Spleen (tissue), 13 donors: ENCODE measurements at places on chromosomes 3 and 15.

- DNase-seq: peak; percentile 90
These were observed 20.4 kb upstream of the SATB1 start for GRCh38 chr3:18445401-18446148.

DNA sequence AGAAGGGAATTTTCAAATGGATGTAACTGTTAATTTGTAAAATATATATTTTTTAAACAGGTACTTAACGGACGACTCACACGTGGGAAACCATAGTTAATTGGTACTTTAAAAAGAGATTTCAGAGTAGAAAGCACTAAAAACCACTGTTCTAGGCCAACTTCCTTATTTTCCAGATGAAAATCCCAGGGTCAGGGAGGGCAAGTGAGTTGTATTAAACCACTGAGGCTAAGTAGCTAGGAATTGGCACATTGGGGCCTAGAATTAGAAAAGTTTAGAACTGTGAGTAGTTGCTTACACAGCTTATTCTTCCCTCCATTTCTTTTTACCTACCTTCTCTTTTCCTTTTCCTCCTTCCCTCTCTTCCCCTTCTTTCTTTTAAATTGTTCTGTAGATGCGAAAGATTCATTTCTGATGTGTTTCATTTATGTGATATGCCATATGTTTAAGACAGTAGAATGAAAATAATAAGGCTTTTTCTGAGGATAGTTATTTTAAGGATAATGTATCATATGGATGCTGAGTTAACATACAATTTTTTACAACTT is 4.1 kb upstream of the UTS2B start:
- DNase-seq: no peak

- DNase-seq: no peak
These were observed 300.6 kb downstream of the SATB1 start for GRCh38 chr3:18124501-18124900.

GRCh38 chr3:7461202-7461825 is 600.4 kb downstream of the GRM7 start:
- no peak for DNase-seq

- DNase-seq: no peak
These were observed 39.2 kb upstream of the GOLIM4 start for GRCh38 chr3:168134931-168135330.

DNA sequence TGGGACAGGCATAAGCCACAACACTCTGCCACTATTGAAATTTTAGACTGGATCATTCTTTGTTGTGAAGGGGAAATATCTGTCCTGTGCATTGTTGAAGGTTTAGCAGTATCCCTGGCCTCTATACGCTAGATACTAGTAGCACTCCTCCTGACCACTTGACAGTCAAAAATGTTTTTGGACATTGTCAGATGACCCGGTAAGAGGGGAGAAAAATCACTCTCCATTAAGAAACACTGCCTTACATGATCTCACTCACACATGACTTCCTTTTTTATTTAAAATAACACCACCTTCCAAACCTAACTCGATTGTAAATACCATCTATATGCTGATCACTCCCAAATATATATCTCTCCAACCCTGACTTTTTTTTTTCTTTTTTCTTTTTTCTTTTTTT is 15.3 kb upstream of the HLTF start:
- DNase-seq: no peak

DNA sequence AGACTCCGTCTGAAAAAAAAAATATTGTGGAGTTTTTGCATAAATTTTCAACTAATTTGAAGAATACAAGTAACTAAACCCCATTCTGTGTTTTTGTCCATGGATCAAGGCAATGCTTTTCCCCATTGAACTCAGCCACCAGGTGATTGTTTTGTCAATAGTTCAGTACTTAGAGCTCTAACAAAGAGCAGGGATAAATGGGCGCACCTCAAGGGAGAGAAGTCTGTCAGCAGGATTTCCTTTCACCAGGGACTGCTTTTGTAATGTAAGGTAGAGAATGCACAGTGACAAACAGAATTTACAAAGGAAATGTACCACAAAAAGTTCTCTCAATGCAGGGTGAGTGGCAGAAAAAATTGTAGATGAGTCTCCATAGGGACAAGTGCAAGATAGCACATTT is 10.8 kb upstream of the ATP13A5 start:
- DNase-seq: no peak

DNA sequence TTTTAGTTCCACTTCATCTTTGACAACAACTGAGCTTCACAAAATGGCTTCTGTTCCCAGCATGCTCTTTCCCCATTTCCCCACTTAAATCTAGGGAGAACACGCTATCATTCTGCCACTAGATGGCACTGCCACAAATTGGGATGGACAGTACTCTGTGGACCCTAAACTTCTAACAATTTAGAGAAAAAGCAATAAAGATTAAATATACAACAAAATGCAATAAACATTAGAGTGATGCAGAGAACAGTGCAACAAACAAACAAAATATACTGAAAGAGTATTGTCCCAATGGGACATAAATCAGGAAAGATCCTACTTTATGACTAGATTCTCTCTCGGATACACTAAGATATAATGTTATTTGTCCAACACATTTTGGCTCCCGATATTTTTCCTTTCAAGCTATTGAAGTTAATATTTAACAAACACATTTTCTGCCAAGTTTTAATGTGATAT is 169.7 kb upstream of the TMCO5A start:
- no peak for DNase-seq

GRCh38 chr3:190325923-190326322 is 3.7 kb upstream of the CLDN1 start:
- no peak for DNase-seq

DNA sequence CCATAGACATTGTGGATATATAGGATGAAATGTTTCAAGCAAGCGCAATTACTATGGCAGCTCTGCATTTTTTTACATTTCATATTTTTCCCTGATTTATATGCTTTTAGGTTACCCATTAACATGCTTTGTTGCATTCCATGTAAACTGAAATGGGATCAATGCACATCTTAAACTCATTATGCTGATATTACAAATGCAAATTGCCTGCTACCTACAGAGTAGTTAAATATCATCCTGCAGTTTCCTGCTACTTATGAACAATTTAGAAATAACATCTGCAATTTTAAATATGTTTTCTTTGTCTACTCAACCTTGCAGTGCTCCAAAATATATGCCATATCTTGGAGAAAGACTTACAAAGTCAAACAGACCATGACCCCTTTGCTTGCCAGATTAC is 526.9 kb upstream of the NECTIN3 start:
- DNase-seq: no peak

GRCh38 chr3:45701172-45701867 is 12.1 kb downstream of the SACM1L start:
- DNase-seq: no peak

DNA sequence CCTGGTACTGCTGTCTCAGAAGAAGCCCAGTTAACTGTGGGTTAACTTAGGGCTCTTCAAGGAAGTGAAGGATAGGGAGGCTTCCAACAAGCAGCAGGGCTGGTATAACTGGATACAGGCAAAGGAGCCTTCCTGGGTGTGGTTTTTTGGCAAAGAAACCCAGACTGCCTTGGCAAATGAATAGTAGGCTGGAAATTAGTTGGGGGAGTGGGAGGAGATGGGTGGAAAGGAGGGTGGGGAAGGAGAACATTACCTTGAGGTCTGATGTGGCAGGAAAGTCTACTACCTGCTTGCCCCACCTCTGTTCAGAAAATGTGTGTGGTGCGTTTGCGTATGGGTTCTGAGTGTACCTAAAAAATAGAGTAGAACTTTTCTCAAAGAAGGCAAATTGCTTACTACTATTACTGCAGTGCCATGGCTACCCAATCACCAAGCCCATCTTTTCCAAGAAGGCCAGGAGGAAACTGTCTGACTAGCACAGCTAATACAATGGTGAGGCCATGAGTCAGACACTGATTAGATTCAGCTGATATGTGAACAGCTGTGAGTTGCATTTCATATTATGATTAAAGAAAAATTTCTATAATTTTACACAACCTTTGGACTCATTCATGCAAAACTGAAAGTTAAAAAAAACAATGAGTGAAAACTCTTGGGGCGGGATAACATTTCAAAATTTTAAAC is 55.2 kb downstream of the SPTSSB start:
- DNase-seq: no peak

DNA sequence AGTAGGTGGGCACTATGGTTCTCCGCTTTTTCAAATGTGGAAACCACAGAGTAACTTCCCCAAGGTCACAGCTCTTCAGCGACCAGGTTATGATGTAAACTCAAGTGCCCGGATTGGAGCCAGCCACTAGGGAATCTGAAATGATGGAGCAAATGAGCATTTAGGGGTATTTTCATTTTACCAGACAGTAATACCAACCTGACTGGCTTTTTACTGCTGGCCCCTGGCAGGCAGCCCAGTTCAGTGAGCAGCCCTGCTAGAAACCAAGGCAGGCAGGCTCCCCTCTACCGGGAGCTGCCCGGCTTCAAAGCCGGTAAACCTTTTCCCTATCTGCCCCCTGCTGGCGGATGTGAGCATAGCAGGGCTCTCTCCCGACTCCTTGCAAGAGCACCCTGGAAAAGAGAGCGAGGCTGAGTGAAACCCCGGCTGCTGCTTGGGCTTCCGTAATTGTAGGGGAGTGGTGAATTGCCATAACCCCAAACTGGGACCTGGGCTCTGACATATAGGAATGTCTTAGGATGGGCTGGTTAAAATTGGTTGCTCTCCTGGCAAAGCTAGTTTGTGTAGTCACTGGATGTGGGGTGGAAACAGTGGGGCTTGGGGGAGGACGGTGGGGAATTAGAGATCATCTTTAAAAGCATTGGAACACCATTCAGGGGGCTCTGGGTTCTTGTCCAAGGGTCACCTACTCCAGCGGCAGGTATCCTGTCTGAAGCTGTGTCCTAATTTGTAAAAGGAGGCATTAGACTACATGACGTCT is 98.0 kb upstream of the TNFAIP8L3 start:
- peak; percentile 93 for DNase-seq
